Fibroblast of upper back skin (primary cell): ENCODE measurements at places on chromosomes 6 and 20.

GRCh38 chr6:105569706-105570105 is 166.8 kb upstream of the PREP start:
- no peak for DNase-seq

DNA sequence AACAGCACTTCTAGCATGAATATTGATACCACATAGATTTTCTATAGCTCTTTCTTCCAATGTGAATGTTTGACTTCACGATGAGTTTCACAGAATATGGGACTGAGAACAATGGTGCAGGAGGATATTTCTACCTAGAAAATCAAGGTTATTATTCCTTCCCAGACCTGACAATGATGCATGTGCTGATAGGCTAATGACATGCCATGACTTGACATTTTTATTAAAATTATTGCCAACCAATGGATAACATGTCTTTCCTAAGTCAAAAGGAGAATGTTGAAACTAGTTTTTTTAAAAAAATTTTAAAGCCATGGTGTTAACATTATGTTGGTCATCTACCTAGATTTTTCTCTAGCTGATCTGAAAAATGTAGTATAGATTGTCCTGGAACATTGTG is 923 bp downstream of the IL17A start:
- DNase-seq = no peak

- DNase-seq = no peak
Observed at GRCh38 chr6:7532232-7532631, 9.2 kb upstream of the DSP start.

DNA sequence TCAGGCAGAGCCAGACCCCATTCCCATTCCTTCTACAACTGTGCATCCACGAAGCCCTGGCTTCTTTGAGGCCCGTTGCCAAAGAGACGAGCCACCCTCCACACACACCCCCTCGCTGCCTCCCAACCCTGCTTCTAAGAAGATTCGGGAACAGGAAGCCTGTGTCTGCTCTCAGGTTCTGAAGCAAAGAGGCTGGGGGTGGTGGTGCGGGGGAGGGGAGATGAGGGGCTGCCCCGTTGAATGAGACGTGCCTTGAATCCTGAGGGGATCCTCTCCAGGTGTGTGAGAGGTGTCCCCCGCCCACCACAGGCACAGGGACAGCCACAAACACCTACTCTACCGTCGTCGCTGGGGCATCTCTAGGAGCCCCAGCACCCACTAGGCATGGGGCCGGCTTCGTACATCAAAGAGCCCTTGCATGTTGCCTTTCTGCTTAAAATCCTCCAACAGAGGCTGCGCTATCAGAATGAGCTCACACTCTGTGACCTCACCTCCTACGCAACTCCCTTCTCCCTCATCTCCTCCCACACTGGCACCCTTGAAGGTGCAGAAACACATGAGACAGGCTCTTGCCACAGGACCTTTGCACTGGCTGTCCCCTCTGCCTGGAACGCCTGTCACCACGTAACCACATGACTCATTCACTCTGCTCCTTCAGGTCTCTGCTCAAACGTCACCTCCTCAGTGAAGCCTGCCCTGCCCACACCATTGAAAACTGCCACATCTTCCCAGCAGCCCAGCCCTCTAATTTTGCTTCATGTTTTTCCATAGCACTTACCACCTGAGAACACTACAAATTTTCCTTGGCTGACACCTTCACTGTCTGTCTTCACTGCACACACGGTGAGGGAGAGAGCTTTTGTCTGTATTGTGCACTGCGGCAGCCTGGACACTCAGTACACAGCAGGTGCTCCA is 58.5 kb downstream of the PREX1 start:
- no peak for DNase-seq

DNA sequence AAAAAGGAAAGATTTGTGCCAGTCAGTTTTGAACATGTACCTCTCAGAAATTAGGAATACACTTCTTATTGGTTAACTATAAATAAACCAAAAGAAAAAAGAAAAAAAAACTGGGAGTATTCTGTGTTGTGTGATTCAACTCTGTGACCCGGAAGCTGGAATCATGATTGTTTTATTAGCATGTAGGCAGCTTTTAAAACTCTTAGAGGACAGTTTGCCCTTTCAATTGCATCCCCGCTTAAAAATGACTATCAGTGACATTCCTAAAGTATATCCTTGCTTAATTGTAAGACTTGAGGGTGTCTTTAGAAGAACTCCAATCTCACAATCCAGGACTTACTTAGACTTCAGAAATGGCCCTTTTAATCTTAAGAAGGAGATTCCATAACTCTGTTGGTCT is 29.1 kb upstream of the TENT5A start:
- DNase-seq = no peak

GRCh38 chr6:161204866-161205557 is 68.8 kb downstream of the AGPAT4 start:
- DNase-seq = no peak

DNA sequence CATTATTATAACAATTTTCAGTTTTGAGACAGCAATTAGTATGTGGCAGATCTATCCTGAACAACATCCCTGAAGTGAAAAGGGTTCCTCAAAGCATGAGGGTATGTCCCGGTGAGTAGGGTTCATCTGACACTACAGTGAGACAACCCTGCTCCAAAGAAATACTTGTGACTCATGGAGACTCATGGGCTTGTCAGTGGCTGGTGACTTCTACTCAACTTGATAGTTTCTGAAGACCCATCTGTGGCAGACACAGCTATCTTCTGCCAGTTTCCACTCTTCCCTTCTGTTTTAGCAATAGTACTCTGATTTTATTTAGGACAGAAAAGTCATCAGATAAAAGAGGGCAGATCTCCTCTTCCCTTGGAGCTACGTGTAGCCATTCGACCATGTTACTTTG is 41.4 kb downstream of the MAP3K7 start:
- DNase-seq = no peak

GRCh38 chr6:29510746-29511300 is 23.1 kb upstream of the MAS1L start:
- DNase-seq = no peak

DNA sequence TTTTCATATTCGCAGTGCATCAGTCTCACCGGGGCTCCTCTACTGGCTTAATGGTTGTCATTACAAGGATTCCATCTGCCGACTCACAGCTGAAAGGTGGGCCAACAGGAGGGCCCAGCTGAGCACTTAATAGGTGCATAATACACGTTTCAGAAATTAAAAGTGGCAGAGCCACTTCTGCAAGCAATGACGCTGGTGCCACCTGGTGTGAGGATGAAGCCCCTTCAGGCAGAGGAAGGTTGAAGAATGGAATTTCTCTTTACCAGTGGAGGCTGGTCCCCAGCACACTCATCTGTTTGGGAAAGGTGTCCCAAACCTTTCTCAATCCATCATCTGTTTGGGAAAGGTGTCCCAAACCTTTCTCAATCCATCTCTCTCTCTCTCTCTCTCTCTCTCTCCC is 8.2 kb upstream of the STMND1 start:
- DNase-seq = no peak

DNA sequence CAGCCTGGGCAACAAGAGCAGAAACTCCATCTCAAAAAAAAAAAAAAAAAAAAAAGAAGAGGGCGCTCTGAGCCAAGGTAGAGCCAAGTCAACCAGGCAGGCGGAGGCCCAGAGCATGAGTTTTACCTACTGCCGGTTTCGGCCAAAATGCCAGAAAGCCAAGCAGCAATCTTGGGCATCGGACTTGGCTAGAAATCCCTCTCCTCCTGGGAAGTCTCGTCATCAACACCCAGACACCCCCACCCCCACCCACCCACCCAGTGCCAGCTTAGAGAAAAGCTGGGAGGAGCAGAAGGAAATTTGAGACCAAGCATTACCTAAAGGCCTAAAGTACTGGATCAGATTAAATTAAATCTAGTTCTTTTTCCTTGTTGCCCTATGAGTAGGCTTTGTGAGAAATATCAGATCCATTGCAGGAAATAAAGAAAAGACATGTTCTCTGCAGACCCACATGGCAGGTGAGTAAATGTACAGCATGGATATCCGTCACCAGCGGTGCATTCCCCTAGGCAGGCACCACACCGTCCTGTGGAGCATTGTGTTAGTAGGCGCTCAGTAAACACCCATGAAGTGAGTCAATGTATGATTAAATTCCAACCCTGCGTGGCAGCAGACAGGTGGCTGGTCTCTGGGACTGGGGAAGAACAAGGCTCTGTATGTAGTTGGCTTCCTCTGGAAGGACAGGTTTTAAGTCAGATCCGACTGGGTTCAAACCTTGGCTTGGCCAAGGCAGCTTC is 21.0 kb downstream of the RIPOR3 start:
- no peak for DNase-seq

DNA sequence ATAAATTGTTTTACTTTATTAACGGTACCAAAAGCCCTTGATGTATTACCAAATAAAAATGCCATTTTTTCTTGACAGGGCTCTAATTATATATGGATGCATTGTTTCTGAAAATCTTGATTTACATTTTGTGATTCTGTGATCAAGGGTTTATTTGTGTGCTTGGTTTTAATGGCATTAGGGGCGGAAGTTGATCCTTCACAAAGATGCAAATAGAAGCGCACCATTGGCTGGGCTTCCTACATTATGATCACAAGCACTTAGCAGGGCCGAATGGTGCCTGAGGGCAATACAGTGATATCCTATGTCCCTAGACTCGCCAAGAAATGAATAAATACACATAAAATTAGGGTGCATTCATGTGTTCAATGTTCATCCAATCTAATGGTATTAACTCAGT is 172.9 kb upstream of the UST start:
- no peak for DNase-seq

DNA sequence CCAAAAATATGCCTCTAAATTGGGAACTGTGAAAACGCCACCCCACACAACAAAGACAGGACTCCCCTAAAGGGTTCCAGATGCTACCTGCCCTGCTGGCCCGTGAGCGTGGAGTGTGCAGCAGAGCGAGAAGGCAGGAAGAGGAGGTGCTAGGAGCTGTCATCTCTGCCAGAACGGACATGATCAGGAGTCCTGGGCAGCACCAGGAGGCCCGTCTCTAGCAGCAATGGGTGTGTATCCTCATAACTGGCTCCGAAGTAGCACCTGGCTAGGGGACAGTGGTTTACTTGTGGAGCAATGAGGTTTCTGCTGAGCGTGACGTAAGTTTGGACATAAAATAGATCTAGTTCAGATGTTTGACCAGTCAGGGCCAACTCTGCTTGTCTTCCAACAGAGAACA is 226.0 kb downstream of the CDH4 start:
- DNase-seq = no peak

DNA sequence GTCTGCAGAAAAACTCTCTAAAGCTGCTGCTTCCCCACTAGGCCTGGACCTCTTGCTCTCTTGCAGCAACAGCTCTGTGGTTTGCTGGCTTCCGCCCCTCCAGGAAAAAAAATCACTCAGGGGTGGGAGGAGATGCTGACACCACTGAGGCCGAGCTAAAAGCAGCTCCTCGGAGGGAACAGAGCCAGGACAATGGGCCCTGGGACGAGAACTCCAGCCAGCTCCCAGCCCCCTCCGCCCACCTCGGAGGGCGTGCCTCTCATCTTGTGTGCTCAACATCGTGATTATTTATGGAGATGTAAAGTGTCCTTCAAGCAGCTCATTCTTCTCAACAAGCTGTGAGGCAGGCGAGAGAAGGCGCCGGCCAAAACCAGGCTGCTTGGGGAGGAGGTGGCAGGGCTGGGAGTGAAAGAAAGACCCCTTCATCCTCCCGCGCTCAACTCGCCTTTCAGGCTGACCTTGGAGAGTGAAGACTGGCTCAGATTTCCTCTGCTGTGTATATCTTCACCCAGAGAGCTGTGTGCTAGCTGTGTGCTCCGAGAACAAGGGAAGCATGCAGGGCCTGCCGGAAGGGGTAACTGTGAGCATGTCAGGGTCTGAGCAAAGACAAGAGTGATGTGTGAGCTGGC is 53.5 kb upstream of the LRFN2 start:
- peak; percentile 2 for DNase-seq

- no peak for DNase-seq
Observed at GRCh38 chr6:30258204-30258603, 45.0 kb upstream of the TRIM26 start.

GRCh38 chr20:60137657-60138245 is 179.5 kb downstream of the CDH26 start:
- DNase-seq = no peak

- no peak for DNase-seq
Observed at GRCh38 chr20:25005220-25005619, 12.7 kb upstream of the APMAP start.

GRCh38 chr6:53898026-53898795 is 103.4 kb downstream of the LRRC1 start:
- peak; percentile 35 for DNase-seq

DNA sequence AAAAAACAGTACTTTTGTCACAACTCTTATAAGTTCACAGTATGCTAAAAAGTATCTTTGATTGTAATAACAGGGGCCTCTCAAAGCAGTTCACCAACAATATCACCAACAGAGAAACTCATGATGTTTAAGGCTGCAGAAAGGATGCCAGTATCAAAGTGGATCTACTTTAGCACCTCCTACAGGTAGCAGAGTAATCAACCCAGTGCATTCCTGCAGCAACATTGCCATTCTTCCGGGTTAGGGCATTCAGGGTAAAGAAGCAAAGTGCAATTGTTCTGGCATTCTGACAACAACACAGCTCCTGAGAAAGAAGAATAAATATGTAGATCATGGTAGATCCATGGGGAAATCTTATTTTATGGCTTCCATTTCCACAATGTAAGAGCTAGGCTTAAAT is 7.6 kb upstream of the SLC17A4 start:
- DNase-seq = no peak

GRCh38 chr6:7637533-7637932 is 47.5 kb downstream of the SNRNP48 start:
- DNase-seq = peak; percentile 54

DNA sequence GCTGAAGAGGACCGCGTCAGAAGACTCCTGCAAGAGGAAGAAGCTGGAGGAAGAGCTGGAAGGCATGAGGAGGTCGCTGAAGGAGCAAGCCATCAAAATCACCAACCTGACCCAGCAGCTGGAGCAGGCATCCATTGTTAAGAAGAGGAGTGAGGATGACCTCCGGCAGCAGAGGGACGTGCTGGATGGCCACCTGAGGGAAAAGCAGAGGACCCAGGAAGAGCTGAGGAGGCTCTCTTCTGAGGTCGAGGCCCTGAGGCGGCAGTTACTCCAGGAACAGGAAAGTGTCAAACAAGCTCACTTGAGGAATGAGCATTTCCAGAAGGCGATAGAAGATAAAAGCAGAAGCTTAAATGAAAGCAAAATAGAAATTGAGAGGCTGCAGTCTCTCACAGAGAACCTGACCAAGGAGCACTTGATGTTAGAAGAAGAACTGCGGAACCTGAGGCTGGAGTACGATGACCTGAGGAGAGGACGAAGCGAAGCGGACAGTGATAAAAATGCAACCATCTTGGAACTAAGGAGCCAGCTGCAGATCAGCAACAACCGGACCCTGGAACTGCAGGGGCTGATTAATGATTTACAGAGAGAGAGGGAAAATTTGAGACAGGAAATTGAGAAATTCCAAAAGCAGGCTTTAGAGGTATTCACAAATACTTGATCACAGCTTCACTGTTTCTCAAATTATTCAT is 8.9 kb upstream of the SNRNP48 start:
- DNase-seq = no peak

DNA sequence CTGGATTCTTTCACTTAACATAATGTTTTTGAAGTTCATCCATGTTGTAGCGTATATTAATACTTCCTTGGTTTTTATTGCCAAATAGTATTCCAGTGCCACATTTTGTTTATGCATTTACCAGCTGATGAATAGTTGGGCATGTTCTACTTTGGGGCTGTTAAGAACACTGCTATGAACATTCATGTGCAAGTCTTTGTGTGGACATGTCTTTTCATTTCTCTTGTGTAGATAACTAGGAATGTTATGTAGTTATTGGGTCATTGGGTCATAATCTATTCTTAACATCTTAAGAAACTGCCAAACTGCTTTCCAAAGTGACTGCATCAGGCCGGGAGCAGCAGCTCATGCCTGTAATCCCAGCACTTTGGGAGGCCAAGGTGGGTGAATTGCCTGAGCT is 43.8 kb upstream of the GLP1R start:
- DNase-seq = no peak
